ENCODE measurements at places on chromosomes 16 and 17.

DNA sequence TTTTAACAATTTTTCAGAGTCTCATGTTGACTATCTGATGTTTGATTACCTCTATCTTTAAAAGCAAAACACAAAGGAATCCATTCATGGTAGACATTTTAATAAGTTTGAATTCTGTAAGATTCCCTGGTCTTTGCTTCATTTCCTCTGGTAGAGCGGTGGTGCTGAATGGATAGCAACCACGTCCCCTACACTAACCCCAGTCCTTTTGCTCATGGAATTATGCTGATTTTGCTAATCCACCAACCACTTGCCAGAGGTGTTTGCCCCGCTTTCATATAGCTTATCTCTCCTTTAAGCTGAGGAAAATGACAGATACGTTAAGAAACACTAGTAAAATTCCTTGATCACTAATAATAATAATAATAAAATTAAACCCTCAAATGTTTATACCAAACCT is 9.5 kb downstream of the KCNJ16 start:
- DNase-seq = no peak

GRCh38 chr16:62903961-62904502 is 867.8 kb upstream of the CDH8 start:
- no peak for DNase-seq

DNA sequence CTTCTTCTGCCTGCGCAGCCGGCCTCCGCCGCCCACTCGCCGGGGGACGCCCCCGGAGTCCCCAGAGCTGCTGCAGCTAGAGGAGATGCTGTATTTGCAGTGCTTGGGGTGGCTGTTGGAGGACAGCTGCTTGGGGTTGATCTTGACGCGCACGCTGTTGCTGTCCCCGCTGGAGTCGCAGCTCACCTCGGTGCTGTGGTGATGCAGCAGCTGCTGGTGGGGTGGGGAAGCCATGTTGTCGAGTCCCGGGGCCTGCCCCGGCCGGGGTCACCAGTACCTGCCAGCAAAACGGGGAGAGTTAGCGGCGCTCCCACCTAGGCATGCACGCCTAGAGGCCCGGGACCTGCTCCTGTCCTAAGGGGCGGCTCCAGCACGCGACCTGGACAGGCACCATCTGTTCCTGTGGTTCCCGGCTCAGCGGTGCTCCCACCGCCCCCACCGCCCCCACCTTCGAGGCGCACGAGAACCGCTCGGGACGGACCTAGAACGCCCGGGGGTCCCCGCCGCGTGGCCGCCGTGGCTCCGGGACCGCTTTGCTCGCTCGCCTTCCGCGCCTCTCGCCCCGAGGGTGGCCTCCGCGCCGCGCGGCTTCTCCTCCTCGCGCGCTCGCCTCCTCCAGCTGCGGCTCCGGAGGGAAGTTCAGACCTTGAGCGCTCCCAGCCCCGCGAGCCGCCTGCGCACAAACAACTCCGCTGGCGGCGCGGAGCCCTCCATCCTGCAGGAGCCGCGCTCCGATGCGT is 863 bp downstream of the ADCY9 start:
- DNase-seq = peak; percentile 50

DNA sequence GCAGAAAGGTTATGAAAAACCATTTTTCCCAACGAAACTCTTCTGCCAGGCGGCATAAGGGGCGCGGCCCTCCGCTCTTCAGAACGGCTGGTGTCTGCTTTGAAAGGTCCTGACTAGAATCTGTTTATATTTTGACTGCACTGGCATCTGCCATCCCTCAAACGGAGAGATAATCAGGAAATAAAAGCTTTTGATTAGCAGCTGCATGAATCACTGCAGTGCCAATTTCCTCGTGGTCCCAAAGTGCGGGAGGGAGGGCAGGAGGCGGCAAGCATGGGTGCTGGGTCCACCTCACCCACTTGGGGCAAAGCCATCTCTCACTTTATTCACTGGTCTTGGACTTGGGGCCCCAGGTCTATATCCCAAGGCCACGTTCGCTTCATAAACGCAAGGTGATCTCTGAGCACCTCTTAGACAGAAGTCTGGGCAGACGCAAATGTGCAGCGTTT is 49.7 kb downstream of the TBC1D16 start:
- DNase-seq = peak; percentile 29

- no peak for DNase-seq
Measured at GRCh38 chr16:65120461-65120830, 1.4 kb downstream of the CDH11 start.

GRCh38 chr16:30724641-30725417 is 23.4 kb upstream of the PHKG2 start:
- DNase-seq = no peak

Measured in NCI-H2171 treated with DMSO at 0.1 percent for 48 hours (cell line).